ENCODE measurements at places on chromosomes 7 and 10.

DNA sequence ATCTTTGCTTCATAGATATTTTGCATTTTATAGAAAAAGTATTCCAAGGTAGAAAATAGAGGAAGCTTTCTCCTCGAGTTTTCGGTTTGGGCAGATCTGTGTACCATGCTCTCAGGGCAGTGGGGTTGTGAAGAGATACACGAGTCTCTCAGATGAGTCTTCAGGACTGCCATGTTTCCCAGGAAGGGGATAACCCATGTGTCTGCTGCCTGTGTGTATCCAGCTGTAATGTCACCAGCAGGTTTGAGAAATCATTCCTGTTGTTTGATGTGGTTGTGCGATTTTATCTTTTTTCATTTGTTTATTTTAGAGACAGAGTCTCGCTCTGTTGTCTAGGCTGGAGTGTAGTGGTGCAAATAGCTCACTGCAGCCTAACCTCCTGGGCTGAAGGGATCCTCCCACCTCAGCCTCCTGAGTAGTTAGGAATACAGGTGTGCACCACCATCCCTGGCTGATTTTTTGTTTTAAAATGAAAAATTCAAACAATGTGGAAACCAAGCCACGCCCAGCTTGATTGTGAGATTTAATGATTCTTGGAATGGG lies 48.9 kb downstream of the SNX10 start:
- DNase-seq: no peak

GRCh38 chr10:128498746-128499145 lies 372.5 kb upstream of the MKI67 start:
- no peak for DNase-seq

GRCh38 chr7:29297194-29297890 lies 102.8 kb downstream of the CHN2 start:
- no peak for DNase-seq

- DNase-seq: no peak
Observed at GRCh38 chr7:68720697-68721096, 877.6 kb upstream of the AUTS2 start.

DNA sequence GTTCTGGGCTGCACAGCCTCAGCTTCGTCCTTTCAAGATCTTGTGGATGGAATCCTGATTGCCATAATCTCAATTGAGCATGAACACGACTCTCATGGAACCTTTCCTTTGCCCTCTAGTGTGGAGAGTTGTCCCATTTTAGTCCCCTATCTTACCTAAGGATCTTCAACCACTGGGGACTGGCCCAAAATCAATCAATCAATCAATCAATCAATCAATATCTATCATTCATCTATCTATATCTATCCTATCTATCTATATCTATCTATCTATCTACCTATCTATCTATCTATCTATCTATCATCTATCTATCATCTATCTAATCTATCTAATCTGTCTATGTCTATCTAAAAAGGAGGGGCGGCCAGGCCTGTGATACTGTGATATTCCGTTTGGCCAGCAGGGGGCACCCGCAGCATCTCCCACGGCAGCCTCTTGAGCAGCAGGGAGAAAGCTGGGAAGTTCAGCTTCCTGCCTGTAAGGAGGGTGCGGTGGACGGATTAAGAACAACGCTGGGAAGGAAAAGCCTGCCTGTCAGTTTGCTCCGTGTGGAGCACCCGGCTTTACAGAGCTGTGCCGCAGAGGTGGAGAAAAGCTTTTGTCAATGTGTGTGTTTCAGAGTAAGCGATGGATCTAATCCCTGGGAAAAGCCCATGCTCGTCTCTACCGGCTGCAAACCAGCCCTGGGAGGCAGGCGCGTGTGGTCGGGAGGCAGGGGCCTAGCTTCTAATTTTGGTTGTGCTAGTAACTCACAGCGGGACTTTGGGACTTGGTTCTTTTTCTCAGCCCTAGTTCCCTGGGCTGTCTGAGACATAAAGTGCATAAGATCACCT lies 124.9 kb downstream of the SH2D4B start:
- DNase-seq: peak; percentile 63

- DNase-seq: no peak
Observed at GRCh38 chr10:29663718-29664117, 28.9 kb upstream of the SVIL start.

GRCh38 chr7:128951296-128951695 lies 13.6 kb downstream of the IRF5 start:
- DNase-seq: peak; percentile 59

DNA sequence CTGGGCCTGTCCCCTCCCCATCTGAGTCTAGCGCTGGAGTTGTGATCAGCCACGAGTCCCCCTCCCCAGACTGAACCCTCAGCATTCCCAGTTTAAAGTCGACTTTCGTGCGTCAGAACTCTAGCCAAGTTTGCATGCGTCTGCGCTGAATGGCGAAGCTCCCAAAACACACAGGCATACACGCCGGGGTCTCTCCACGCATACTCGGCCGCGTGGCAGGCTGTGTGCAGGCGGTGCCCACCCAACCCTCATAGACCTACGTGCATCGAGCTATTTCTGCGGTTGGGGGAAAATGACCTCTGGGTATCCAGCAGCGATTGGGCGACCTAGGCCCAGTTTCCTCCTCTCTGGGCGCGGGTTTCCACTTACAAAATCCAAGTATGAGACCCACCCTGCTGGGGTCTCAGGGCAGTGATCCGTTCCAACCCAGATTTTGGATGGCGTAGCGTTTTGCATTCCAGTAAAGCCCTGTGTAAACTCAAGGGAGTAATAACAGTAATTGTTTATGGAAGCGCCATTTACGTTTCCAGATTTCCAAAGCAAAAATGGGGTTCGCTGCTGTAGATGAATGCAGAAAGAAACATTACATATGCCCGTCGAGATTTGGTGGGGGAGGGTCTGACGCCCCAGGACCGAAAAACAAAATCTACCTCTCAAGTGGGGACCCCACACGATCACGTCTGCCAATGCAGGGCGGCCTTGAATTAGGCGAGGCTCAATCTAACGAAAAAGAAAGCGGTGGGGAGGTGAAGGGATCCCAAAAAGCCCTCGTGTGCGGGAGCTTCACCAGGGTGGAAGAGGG lies 2.0 kb upstream of the HMX3 start:
- no peak for DNase-seq

DNA sequence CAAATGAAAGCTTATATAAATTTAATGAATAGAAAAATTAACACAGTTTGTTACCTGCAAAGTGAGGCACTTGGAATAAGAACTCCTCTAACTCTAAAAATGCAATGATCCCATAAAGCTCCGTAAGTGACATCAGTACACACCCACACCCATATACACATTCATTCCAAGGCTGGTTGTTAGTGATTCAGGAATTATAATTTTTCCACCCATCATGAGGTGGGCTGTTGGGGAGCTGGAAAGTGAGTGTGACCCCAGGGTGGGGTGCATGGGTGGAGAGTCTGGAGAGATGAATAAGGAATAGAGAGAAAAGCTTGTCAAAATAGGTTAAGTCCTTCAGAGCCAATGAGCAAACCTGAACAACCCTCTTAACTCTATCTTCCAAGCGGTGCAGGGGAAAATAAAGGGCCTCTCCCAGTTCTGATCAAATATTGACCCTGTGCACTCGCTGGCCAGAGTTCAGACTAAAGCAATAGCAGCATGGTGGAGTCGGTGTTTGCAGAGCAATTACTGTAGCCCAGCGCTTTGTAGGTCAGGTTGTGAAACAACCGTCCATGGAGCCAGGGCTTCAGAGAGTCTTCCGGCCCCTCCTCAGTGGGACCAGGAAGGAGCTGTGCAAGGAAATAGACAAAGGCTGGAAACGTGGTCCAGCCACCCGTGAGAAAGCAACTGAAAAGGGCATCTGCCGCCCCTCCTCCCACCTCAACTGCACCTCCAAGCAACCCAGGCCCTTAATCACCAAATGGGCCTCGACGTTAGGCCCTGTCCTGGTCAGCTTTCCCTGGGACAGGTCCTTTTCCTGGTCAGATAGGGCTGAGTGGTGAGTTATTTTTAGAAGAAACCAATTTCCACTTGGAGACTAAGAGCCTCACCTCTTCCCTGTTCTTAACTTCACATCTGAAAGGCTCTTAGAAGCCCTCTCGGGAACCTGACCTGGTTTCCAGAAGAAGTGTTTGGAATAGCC lies 61.2 kb downstream of the SH3PXD2A start:
- DNase-seq: no peak

DNA sequence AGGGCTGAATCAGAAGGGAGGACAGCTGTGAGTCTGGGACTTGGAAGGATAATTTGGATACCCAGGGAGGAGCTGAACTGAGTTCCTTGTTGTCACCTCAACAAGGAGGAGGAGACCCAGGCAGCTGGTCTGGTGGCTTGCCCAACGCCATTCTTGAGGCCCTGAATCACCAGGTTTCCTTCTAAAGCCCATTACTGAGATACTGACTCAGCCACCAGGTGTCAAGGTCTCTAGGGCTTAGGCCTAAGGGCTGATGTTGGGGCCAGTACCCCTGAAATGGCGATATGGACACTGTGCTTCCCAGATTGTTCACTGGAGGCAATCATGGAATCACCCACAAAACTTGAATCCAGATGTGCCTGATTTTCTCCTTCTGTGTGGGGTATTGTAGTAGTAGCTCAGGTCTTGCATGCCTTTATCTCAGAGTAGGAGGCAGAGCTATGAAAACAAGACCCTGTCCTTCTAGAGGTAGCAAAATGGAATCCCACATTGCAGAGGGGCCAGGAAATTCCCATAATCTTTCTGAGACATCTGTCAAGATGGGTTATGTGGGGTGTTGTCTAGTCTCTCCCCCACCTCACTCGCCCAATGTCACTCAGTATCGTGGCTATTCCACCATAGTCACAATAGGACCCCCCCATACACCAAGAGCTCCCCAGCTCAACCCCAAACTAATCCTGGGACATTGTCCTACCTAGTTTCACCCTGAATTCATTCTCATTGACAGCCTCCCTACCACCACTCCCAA lies 1.8 kb upstream of the ATG9B start:
- DNase-seq: no peak
